H9 (cell line): ENCODE measurements at places on chromosomes 2 and 18. TPM values are rescaled to one million over a fixed set of nuclear protein-coding genes. Genes with fewer than 3 reads are reported as not detected.
A peak's percentile ranks its signal among the peaks of the same experiment; 100 is the strongest.

DNA sequence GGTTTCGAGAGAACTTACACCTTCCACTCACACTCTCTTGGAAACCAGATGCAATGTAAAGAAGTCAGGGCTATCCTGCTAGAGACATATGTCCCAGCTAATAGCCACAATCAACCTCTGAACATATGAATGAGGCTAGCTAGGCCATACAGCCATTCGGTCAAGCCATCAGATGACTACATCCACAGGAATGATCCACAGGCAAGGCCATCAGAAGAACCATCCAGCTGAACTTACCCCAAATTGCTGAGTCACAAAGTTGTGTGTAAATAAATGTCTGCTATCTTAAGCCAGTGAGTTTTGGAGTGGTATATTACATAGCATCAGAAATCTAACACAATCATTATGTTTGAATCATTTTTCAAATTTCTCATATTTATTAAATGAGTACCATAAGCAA lies 5.2 kb upstream of the SPAST start:
- H3K27me3 ChIP-seq = no peaks in the 10 kb centered on the region
- H3K4me3 ChIP-seq = no peak overlapping the region
- no peak for DNase-seq
- H3K4me1 ChIP-seq = no peaks in the 10 kb centered on the region

The TAF4B gene
- total RNA-seq = 19.8 and 20.4 TPM in 2 replicates

- peaks cover 26% of the 10 kb centered on the region for H3K36me3 ChIP-seq
- no peak for DNase-seq
Observed at GRCh38 chr2:85378257-85378656, 23.7 kb downstream of the ELMOD3 start.

DNA sequence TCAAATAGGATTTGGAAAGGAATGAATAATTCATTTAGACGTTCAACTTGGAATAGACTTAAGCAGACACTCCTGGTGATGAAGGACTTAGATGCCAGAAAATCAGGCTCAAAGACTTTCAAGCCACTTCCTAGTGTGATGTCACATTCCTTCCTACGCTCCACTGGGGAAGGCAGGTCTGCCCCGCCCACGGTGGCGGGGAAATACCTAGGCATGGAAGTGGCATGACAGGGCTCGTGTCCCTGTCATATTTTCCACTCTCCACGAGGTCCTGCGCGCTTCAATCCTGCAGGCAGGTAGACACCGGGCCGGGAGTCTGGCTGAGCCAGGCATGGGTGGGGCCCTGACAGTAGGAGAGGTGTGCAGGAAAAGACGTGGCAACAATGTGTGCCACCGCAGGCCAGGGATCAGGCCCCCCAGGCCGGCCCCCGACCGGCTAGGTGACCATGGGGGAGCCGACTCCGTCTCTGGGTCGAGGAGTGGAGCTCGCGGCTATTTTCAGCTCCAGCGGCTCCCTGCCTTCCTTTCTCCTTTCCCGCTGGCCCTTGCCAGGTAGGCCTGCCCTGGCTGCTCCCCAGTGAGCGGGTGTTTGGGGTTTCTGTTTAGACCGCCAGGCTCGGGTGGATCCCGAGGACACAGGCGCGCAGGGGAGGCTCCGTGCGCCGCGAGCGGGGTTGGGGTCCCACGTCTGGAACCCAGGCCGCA lies at the start of gene IL1RL2:
IL1RL2 (plus strand) TSS at position 233 of the 705 bp plus-strand sequence. CDS start 845 bp downstream, outside the sequence.
- DNase-seq = no peak
- H3K36me3 ChIP-seq = no peaks in the 10 kb centered on the region

DNA sequence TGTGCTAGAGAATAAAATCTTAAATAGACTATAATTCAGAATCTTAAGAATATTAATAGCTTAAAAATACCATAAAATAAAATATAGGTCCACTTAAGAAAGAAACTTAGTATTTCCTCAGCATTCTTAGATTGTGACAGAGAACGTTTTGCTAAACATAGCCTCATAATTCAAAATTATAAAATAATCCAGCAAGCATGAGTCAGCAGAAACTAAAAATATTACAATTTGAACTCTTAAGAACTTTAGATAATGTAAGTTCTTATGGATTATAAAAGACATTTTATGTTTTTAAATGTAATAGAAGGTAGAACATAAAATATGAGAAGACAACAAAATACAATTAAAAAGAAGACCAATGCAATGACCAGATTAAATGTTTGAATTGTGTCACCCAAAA lies 164.5 kb upstream of the MC4R start:
- H3K27ac ChIP-seq = no peak overlapping the region
- no peaks in the 10 kb centered on the region for H3K36me3 ChIP-seq
- H3K4me1 ChIP-seq = no peaks in the 10 kb centered on the region
- no peaks in the 10 kb centered on the region for H3K27me3 ChIP-seq
- DNase-seq = no peak

- H3K36me3 ChIP-seq = no peaks in the 10 kb centered on the region
- no peak overlapping the region for H3K27ac ChIP-seq
- no peak overlapping the region for H3K4me3 ChIP-seq
- no peaks in the 10 kb centered on the region for H3K4me1 ChIP-seq
Observed at GRCh38 chr18:65215865-65216466, 534.8 kb upstream of the CDH7 start.

DNA sequence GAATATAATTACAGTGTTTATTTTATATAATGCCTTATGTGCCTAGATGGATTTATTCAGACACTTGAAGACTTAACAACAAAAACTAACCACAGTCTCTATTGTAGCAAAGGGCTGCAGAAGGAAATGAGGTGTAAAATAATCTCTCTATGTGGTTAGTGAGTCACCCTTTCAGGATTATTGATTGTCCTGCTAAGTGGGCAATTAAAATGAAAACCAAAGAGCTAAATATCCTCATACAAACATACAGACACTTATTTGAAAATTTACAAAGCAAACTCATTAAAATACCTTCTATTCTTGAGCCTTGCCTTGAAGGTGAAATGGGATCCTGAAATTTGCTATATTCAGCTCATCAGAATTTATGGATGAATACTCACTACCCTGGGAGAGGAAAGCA lies 27.7 kb upstream of the DCC start:
- H3K27ac ChIP-seq = peak overlapping the region; percentile 23
- peaks cover 2% of the 10 kb centered on the region; the same call in 1 of the 3 replicates for H3K36me3 ChIP-seq
- no peak for DNase-seq

GRCh38 chr18:26874283-26874682 lies 8.8 kb upstream of the AQP4 start:
- DNase-seq = no peak
- no peak overlapping the region for H3K27ac ChIP-seq
- no peaks in the 10 kb centered on the region for H3K36me3 ChIP-seq
- no peak overlapping the region for H3K4me3 ChIP-seq
- H3K4me1 ChIP-seq = no peaks in the 10 kb centered on the region
- no peaks in the 10 kb centered on the region for H3K27me3 ChIP-seq

GRCh38 chr18:59866551-59867269 lies 33.1 kb upstream of the PMAIP1 start:
- peak overlapping the region; percentile 79 for H3K27ac ChIP-seq
- H3K4me3 ChIP-seq = no peak overlapping the region
- DNase-seq = no peak
- no peaks in the 10 kb centered on the region for H3K36me3 ChIP-seq

GRCh38 chr2:202327858-202328257 lies 48.3 kb upstream of the BMPR2 start:
- DNase-seq = no peak
- H3K4me3 ChIP-seq = no peak overlapping the region
- H3K27ac ChIP-seq = no peak overlapping the region
- no peaks in the 10 kb centered on the region for H3K27me3 ChIP-seq
- H3K36me3 ChIP-seq = no peaks in the 10 kb centered on the region

GRCh38 chr2:180449171-180449915 lies 442.2 kb upstream of the CWC22 start:
- DNase-seq = no peak
- no peak overlapping the region for H3K27ac ChIP-seq
- no peaks in the 10 kb centered on the region for H3K27me3 ChIP-seq
- H3K36me3 ChIP-seq = no peaks in the 10 kb centered on the region
- no peak overlapping the region for H3K4me3 ChIP-seq

The THUMPD2 gene
- total RNA-seq = 18.0 and 19.5 TPM in 2 replicates

- H3K27me3 ChIP-seq = no peaks in the 10 kb centered on the region
- H3K4me1 ChIP-seq = no peaks in the 10 kb centered on the region; the same call in 1 of the 2 replicates
- H3K36me3 ChIP-seq = no peaks in the 10 kb centered on the region
- DNase-seq = no peak
- no peak overlapping the region for H3K27ac ChIP-seq
Observed at GRCh38 chr2:9231291-9232165, 24.9 kb downstream of the ASAP2 start.

DNA sequence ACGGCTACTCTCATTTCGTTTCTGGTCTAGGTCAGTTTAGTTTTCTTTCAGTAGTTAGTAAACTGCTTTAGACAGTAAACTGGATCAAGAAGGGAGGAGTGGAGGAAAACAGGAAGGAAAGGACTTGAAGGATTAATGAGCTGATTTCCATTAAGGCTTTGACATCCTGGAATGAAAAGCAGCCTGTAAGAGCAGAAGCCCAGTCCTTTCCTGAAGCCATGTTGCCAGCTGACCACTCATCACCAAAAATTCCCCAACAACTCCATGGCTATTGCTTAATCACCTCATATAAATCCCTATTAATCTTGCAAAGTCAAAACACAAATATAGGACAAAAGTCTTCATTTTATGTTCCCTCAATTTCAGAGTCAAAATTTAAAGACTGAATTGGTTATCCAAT lies 113.7 kb upstream of the ZFP36L2 start:
- no peak for DNase-seq
- H3K4me1 ChIP-seq = no peaks in the 10 kb centered on the region

- no peak for DNase-seq
- no peak overlapping the region for H3K4me3 ChIP-seq
- H3K27ac ChIP-seq = no peak overlapping the region
- peaks cover 7% of the 10 kb centered on the region; the same call in 1 of the 2 replicates for H3K36me3 ChIP-seq
Observed at GRCh38 chr2:127023504-127023903, 83.5 kb downstream of the BIN1 start.

The NYAP2 gene
- not detected in 2 replicates for total RNA-seq

- no peaks in the 10 kb centered on the region for H3K4me1 ChIP-seq
- H3K36me3 ChIP-seq = no peaks in the 10 kb centered on the region
- H3K27me3 ChIP-seq = no peaks in the 10 kb centered on the region
- H3K27ac ChIP-seq = no peak overlapping the region
Observed at GRCh38 chr2:214395040-214395439, 15.8 kb upstream of the VWC2L start.

The ASXL3 gene
- 0.35 and 0.70 TPM in 2 replicates for total RNA-seq

The STPG4 gene
- total RNA-seq = 0.13 and 0.42 TPM in 2 replicates

The APLF gene
- total RNA-seq = 3.6 and 3.7 TPM in 2 replicates

The HNMT gene
- total RNA-seq = 1.3 and 1.9 TPM in 2 replicates

DNA sequence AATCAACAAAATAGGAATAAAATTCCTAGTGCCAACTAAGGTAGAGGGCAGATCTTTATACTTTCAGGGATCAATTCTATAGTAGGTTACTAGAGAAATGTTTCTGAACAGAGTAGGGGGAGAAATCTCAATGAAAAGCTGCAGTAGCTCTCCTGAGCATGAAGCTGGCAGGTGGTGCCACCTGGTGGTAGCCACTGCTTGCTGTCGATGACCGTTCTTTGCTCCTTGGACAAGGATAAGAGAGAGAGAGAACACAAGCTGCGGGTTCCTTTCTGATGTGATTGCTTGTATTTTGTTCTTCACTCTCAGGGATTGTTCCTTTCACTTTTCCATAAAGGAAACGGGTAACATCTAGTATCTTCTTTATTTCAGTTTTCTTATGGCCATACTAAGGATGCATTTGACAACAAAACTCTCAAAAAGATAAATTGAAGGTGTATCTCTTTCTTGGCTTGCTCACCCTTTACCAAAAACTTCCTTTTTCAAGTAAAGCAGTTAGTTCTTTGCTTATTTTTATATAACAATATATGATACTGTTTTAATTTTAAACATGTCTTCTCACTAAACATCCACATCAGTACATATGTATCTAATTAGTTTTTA lies 18.6 kb upstream of the MRPL19 start:
- H3K4me1 ChIP-seq = no peaks in the 10 kb centered on the region
- no peak overlapping the region for H3K27ac ChIP-seq
- H3K27me3 ChIP-seq = no peaks in the 10 kb centered on the region
- H3K4me3 ChIP-seq = no peak overlapping the region
- peak; percentile 80 for DNase-seq

DNA sequence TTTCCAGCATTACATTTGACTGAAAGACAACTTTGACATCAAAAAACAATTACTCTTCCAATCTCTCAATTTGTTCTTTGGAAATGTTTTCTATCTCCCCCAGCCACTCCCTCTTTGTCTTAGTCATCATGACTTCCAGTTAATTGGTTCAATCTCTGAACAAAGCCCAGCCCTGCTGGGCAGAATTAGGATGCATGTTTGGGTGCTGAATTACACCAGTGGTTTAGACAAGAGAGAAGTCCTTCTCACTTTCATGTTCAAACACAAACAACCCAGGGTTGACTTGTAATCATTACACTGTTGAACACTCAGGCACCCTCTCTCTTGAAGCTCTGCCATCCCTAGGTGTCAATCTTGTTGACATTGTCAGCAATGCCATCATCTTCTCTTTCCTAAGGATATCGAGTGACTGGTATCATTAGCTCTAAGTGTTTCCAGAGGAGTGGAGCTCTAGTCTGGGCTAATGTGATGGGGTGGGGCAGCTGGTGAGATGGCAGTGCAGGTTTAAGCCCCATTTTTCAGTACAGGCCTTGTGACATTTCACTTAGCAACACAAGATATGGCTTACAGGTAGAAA lies 90.8 kb upstream of the MEIS1 start:
- H3K36me3 ChIP-seq = peaks cover 30% of the 10 kb centered on the region
- no peak for DNase-seq
- no peak overlapping the region for H3K4me3 ChIP-seq
- H3K4me1 ChIP-seq = no peaks in the 10 kb centered on the region
- no peak overlapping the region for H3K27ac ChIP-seq
- no peaks in the 10 kb centered on the region for H3K27me3 ChIP-seq

The SETBP1 gene
- total RNA-seq = 4.6 and 4.8 TPM in 2 replicates

- H3K36me3 ChIP-seq = peaks cover 4% of the 10 kb centered on the region; the same call in 1 of the 2 replicates
- H3K4me3 ChIP-seq = no peak overlapping the region
- H3K27me3 ChIP-seq = no peaks in the 10 kb centered on the region
- H3K4me1 ChIP-seq = no peaks in the 10 kb centered on the region; the same call in 1 of the 2 replicates
- no peak overlapping the region for H3K27ac ChIP-seq
- no peak for DNase-seq
Observed at GRCh38 chr18:9017167-9017904, 85.2 kb upstream of the NDUFV2 start.

The C18orf54 gene
- total RNA-seq = 21.6 and 23.2 TPM in 2 replicates

The MZT2A gene
- 127 and 144 TPM in 2 replicates for total RNA-seq

DNA sequence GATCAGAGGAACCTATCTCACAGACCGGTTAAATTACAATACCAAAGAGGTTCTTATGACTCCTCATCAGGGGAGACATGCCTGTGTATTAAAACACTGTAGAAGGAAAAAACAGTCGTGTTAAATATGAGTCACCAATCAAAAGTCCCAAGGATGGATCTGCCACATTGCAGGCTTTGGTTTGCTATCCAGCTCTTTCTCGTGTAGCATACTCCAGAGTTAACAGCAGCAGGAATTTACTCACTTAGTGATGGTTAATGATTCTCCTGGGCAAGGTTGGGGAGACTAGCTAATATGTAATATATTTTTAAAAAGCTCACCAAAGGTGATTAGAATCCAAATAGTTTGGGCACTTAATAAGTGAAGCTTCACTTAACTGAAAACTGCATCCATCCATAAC lies 109.7 kb downstream of the MBD5 start:
- DNase-seq = no peak
- no peak overlapping the region for H3K27ac ChIP-seq
- H3K27me3 ChIP-seq = no peaks in the 10 kb centered on the region
- H3K4me1 ChIP-seq = peaks cover 3% of the 10 kb centered on the region; the same call in 1 of the 2 replicates
- H3K36me3 ChIP-seq = no peaks in the 10 kb centered on the region

The L3MBTL4 gene
- 1.9 and 2.0 TPM in 2 replicates for total RNA-seq
